Activated CD4-positive, alpha-beta T cell treated with anti-CD3 and anti-CD28 coated beads, Interleukin-2, amount 10 ng/mL, durations not matched to agents 24 days and 14 days (primary cell): ENCODE measurements at places on chromosomes 5 and 9. TPM values are rescaled to one million over a fixed set of nuclear protein-coding genes. Genes with fewer than 3 reads are reported as not detected.

- no peak for DNase-seq
Observed at GRCh38 chr5:179452356-179453230, 97.8 kb upstream of the RUFY1 start.

The TBC1D2 gene
- total RNA-seq, result 1.6 and 1.8 TPM in 2 replicates

GRCh38 chr9:111438541-111439235 lies 45.5 kb downstream of the ECPAS start:
- DNase-seq, result no peak

DNA sequence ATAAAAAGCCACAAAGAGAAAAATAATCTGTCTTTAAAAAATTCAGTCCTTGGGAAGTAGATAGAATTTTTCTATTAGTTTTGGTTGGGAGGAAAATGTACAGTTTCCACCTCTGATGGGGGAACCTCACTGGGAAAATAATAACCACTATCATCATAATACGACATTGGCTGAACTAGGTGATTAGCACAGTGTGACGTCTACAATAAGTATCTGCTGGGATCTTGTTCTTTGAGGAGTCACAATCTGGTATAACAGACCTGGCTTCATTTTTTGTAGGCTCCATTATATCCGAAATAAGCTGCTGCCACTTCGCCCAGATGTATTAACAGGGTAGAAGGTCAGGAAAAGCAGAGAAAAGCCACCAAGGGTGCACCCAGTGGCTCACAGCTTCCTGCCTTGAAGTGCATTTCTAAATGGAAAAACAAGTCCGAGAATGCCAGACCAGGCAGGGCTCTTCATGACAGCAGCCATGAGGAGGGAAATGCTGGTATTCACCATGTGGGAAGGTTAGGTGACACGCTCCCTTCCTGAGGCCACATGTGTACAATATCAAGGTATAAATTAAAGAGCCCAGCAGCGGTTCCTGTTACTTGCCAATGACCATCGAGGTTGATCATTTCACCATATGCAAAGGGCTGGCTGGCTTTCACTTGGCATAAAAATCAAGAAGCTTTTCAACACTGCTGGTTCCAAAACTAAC lies 152.8 kb downstream of the PRELID2 start:
- DNase-seq, result no peak

DNA sequence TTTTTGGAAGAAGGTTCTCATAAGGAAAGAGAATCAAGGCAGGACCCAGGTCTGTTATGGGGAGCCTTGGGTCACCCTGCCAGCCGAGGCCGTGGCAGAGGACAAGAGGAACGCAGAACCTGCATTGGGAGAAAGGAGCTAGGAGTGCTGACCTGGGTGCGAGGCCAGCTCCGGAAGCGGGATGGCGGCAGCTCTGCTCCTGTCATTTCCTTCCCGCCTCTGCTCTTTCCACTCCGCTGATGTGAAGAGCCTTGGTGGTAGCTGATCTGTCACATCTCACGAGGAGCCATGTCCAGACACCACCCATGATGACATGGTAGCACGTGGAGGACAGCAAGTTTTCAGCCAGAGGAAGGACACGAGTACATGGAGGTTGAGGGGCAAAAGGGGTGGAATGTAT lies 109.5 kb upstream of the COL5A1 start:
- no peak for DNase-seq

DNA sequence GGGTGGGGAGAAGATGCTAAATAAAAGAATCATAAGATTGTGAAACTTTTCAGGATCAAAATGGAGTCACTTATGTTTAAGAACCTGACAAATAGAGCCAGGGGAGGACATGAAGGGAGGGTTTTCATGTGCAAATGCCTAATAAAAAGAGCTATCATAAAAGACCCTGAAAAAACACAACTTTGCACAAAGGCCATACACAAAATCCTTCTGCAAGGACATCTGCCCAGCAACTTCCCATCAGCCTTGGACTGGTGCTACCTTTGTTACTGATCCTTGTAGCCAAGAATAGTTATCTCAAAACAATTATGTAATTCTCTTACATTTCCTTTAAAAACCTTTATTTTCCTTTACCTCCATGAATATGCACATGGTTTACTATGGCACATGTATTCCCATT lies 63.0 kb downstream of the APBA1 start:
- DNase-seq, result no peak
